ENCODE measurements at places on chromosomes 4 and X.

DNA sequence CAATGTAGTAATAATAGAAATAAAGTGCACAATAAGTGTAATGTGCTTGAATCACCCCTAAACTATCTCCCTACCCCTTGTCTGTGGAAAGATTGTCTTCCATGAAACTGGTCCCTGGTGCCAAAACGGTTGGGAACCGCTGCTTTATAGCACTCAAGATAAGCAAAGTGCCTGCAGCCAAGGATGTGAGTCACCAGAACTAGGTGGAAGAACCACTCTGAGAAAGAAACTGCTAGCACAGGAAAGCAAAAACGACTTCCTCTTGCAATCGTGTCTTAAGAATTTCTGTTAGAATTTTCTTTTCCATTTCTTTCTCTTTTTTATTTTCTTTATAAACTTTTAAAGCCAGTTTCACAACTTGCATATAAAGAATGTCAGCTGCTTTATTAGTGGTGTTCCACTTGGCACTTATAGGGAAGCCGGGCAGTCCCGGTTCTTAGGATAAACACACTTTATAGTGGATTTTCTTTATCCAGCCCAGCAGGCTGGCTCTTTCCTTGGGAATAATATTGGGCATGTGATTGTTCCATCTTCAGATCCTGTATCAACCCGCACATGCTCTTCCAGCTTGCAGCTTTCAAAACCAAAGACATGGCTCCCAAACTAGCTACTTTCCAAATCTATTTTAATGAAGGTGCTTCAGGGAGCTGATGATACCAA is 32.3 kb upstream of the CXCL8 start:
- no peak for DNase-seq

DNA sequence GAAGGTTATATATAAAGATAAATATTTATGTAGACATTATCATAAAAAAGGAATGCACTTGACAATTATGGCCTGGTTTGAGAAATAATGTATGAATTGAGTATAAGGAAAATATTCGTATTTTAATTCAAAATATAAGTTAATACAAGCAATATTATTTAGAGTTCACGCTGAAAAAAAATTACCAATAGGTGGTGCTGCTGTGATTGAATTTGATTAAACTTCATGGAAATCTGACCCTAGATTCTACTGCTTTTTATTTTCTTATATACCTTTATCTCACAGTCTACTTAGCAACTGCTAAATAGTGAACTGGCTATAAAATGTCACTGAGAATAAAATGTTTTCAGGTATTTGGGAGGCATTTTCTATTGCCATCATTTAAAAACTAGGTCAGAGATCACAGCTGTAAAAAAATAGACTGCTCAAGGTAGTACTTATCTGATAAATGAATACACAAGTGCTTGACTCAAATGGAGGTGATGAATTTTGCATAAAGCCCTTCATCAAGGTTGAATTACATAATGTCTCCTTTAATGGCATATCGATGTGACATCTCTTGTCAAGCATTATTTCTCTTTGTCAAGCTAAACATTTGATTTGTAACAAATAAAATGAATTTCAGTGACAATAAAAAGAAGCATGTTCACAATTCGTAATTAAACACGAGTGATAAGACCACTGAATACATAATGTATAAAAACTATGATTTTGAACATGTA is 1638.8 kb upstream of the PCDH7 start:
- peak; percentile 33 for DNase-seq

DNA sequence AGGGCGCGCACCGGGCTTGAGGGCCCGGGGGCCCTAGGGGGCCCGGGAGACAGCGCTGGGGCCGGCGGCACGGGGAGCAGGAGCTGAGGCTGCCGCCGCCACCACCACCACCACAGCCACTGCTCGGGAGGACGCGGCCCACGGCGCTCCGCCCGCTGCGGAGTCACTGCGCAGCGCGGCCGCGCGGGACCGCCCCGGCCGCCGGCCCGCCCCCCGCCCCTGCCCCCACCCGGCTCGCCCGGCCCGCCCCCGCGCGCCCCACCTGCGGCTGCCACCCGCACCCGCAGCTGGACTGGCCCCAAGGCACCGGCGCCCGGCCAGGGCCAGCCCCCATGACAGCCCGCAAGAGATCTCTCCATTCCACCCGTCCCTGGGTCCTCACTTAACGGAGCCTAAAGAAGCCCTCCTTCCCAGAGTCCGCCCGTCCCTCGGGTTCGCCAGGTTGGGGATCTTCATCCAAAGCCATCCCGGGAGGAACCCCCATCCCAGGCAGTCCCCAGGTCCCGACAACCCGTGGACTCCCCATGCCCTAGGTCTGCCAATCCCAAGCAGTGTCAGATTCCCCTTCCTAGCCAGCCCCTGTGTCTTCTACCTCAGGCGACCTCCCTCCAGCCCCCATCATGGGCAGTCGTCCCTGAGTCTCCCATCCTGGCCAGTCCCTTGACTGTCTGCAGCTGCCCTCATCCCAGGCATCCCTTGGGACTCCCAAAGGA is 40.0 kb upstream of the IQSEC2 start:
- DNase-seq: no peak

DNA sequence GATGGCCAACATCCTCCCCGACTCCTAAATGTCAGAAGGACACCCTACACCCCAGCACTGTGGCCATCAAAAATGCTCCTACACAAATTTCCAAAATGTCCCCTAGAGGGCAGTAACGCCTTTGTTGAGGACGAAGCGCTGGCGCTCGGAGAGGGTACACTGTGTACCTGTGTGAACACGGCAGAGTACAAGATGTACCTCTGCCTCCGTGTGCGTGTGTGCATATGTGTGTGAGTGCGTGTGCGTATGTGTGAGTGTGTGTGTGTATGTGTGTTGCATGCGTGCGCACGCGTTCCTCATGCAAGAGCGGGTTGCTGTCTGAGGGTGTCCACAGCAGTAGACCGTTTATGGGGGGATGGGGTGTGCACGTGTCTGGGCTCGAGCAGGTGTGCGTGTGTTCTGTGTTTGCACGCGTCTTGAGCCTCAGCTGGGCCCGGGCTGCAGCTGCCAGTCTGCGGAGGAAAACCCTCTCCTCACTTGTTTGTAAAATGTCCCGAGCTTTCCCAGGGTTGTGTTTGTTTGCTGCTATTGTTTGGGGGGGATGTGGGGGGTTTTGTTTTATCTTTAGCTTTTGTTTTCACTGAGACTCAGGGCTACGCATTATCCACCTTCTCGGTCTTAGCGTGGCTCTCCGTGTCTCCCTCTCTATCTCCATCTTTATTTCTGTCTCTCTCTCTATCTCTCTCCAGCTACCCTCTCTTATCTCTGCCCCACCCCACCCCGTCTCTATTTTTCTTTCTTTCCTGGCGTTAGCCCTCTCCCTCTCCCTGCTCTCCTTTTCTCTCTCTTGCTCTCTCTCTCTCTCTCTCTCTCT is 10.4 kb upstream of the TSPYL2 start:
- peak; percentile 91 for DNase-seq

- DNase-seq: no peak
Measured at GRCh38 chrX:53171356-53171755, 53.7 kb downstream of the KDM5C start.

GRCh38 chrX:41332408-41333002 is 1.5 kb upstream of the DDX3X start:
- peak; percentile 51 for DNase-seq

- no peak for DNase-seq
Measured at GRCh38 chrX:26138274-26138673, at the start of gene MAGEB18. TSS of gene MAGEB18 (plus strand) at chrX:26138343. CDS start at chrX:26138986, 643 bp downstream.

- DNase-seq: no peak
Measured at GRCh38 chr4:173217727-173218126, 49.1 kb downstream of the GALNT7 start.

Data from NCI-H1092 treated with DMSO at 0.1 percent for 48 hours (cell line).